ENCODE measurements at places on chromosomes 13 and 19.

- peak; percentile 51 for DNase-seq
Observed at GRCh38 chr19:3108775-3109174, 14.6 kb downstream of the GNA11 start.

DNA sequence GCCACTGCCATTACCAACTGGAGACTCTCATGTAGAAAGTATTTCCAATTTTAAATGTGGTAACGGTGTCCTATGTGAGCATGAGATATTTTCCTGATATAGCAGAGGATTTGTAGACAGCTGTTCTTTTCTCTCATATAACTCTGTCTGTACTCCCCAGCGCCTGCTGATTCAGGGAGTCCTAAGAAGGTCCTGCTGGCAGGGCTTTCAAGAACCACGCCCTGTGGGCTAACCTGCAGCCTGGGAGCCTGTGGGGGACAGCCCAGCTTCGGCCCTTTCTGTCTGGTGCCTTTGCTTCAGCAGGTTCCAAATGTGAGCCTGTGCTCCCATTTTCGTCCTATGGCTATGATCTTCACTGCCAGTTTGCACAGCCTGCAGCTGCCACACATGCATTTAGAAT is 316.8 kb downstream of the ATP8A2 start:
- DNase-seq, result no peak

GRCh38 chr13:112832811-112833210 is 136.2 kb upstream of the MCF2L start:
- no peak for DNase-seq

DNA sequence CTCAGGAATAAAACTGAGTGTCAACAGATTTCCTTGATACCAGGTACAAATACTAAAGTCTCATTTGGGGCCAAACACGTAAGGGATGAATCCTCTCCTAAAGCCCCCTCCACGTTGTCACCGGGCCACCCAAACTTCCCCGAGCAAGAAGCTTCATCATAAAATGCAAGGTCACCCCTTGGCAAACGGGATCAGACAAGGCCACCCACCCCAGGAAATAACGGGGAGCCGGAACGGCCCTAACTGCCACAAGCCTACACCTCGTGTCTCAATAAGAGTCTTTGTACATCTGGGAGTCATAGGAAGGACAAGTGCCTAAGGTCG is 717 bp downstream of the EEF2 start:
- DNase-seq, result no peak

GRCh38 chr13:73065665-73066340 is 7.0 kb downstream of the KLF5 start:
- DNase-seq, result no peak

DNA sequence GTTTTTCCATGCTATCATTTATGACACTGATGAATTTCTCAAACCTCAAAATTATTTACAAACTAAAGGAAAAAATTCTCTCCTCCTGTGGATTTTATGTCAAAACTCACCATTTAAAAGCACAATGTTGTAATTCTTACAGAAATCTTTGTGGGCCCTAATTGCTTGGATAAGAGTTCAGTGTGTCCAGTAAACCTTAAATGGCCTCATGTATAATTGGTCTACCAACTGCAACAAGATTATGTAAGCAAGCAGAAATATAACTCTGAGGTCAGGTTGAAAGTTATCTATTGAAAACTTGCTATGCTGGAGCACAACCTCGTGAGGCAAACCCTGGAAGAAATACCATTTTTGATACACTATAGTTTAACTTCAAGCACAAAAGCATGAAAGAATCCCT is 22.0 kb downstream of the VWA8 start:
- no peak for DNase-seq

DNA sequence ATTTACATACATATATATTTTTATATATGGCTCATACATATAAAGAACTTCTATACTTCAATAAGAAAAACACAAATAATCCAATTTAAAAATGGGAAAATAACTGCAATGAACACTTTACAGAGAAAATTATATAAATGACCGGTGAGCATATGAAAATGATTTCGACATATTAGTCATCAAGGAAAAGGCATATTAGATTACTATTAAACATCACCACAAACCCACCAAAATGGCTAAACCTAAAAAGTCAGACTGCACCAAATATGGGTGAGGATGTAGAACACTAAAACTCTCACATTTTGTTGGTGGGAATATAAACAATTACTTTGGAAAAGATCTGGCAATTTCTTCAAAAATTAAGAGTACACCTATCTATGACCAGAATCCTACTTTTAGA is 316.2 kb downstream of the ENOX1 start:
- DNase-seq, result no peak

GRCh38 chr13:28401303-28402056 is 93.4 kb downstream of the FLT1 start:
- DNase-seq, result no peak

DNA sequence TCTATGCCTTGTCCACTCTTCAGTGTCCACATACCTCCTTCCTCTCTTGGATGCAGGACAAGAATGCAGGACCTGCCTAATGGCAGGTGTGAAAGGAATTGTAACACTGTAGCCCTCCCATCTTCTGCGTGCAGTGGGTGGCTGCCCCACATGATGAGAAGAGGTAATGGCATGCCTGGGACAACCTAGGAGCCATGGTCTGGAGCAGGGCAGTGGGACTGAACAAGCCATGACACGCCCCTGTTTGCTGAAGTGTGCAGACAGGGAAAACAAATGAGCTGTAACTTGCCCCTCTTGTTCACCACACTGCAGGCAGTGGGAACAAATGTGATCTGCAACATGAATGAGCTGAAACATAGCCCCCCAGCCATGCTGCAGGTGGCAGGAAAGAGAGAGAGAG is 192.2 kb downstream of the PCDH17 start:
- no peak for DNase-seq

- DNase-seq, result no peak
Observed at GRCh38 chr19:3104708-3104983, 10.5 kb downstream of the GNA11 start.

DNA sequence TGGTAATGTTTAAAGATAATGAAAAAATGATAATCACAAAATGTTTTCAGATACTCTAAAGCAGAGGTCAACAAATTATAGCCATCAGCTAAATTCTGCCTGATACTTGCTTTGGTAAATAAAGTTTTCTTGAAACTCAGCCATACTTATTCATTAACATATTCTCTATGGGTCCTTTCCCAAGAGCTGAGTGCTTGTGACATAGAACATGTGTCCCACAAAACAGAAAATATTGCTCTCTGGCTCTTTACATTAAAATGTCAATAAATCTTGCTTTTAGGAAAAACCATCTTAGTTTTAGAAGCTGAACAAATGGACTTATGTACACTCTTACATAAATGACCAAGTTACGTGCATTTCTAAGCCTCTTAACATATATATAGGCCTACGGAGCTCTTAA is 307.1 kb downstream of the DCT start:
- no peak for DNase-seq

GRCh38 chr13:98648141-98648540 is 71.2 kb upstream of the STK24 start:
- DNase-seq, result no peak

DNA sequence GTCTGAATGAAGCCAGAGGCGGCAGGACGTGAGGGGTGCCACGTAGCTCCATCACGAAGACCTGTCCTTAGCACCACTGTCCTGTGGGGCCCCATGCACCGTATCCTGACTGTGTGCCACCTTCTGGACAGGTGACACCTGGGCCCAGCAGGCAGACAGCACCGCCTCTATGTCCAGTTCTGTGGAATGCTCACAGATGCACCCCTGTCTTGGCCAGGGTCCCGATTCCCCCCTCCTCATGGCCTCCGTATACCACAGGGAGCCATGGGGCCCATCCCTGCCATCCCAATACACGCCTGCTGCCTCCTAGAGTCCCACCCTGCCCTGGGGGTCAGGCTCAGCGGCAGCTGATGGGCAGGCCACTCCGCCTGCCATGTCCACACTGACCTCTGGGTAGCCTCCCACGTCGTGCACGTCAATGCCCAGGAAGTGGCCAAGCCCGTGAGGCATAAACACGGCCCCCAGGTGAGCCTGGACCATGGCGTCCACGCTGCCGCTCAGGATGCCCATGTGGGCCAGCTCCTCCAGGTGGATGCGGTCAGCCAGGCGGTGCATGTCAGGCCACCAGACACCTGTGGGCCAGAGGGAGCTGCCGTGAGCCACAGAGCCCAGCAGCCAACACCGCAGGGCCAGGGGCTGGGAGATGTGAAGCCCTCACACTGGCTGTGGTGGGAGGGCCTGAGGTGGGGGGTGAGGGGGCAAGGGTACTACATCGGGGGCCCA is 17.6 kb downstream of the CEBPG start:
- no peak for DNase-seq

DNA sequence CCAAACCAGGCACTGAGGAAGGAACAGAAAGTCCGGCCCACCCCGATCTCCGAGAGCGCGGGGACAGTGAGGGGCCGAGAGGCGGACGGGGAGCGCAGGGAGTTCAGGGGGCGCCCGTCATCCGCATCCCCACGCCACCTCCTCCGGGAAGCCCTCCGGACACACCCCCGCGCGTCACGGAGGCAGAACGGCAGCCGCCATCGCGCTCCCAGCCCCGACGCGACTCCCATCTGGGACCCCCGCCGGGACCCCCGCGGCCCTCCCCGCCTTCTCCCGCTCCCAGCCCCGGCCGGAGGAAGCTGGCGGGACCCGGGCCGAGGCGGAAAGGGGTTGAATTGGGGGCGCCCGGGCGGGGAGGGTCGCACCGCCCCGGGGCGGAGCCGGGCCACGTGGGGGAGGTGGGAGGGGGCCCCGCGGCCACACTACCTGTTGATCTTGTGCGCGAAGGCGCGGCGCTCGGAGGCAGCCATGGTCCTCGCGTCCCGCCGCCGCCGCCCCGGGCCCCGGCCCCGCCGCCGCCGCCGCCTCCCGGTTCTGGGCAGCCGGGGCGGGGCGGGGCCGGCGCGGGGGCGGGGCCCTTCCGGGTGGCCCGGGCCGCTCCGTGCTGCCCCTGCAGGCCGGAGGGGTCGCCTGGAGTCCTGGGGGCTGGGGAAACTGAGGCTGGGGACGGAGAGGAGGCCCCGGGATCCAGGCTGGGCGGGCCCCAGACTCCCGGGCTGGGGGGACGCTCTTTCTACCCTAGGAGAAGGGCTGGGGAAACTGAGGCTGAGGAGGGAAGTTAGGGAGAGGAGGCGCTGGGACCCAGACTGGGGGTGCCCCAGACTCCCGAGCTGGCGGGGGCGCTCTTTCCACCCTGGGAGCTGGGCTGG is at the start of gene DOCK6:
TSS of gene DOCK6 (minus strand) at position 554 of the 869 bp plus-strand sequence. CDS start at position 470, 84 bp downstream.
- DNase-seq, result no peak

DNA sequence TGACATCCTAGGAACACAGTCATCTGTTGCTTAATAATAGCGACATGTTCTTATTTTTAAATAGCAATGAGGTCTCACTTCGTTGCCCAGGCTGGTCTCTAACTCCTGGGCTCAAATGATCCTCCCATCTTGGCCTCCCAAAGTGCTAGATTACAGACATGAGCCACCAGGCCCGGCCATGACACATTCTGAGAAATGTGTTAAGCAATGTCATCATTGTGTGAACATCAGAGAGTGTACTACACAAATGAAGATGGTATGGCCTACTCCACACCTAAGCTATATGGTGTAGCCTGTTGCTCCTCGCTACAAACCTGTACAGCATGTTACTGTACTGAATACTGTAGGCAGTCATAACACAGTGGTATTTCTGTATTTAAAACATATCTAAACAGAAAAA is 24.6 kb upstream of the GARRE1 start:
- DNase-seq, result no peak

DNA sequence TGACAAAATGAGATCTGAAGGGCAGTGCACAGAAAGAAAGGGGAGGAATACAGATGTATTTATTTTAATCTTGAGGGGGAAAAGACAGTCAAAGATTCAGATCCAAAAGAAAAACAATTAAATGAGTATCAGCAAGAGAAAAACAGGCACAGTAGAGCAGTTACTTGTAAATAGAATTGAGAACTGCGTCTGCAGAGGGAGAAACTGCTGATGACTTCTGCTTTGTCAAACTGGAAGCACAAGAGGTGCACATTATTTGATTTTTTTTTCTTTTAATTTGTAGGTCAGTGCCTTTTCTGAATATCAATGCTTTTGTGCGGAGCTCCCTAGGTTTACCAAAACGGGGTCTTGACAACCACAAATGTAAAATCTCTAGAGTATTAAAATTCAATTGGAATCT is 37.3 kb downstream of the EFNB2 start:
- no peak for DNase-seq

DNA sequence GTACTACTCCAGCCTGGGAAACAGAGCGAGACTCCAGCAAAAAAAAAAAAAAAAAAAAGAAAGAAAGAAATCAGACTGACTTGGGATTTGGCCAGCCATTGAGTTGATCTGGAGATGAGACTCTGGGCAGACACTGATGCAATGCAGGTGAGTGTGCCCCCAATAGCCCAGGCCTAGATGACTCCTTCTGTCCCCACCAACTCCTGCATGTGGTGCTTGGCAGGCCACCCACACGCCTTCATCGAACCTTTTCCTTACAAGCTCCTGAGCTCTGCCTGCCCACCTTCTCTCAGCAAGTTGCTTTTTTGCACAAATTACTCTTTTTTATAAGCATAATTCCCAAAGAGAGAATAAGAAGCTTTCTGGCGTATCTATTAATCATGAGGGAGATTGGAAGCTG is 97.9 kb upstream of the MBNL2 start:
- no peak for DNase-seq

DNA sequence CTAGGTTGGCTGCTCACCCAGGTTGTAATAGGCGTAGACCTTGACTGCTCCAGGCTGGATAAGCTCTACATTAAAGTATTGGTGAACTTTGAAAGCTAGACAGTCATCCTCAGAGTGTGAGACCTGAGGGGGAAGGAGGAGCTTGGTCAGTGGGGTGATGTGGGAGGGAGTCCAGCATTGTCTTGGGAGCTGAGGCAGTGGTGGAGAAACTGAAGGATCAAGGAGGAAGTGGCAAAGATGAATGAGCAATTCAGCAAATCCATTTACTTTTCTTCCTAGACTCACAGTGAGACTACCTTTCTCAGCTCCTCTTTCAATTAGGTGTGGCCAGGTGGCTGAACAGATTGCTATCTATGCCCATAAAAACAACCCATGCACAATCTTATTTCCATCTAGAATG is 10.2 kb upstream of the TNFSF14 start:
- DNase-seq, result no peak

- DNase-seq, result no peak
Observed at GRCh38 chr13:38008636-38009035, 139.1 kb upstream of the TRPC4 start.

- DNase-seq, result no peak
Observed at GRCh38 chr13:32660227-32660626, 74.0 kb downstream of the PDS5B start.

DNA sequence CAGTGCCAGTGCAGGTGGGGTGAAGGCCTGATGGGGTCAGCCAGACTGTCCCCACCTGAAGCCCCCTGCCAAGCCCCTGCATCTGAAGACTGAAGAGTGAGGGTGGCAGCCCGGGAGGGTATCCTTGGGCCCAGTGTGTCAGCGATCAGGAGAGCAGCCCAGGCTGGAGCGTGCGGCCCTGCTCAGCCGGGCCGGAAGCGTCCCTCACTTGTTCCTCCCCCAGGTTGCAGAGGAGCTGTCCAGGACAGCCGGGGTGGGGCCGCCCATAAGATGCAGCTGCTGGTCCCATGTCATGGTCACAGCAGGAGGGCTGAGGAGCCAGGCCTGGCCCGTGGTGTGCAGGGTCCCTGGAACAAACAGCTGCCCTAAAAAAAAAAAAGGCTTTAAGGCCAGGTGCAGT is 55.4 kb downstream of the KDM4B start:
- no peak for DNase-seq

GRCh38 chr13:90680826-90681225 is 666.7 kb upstream of the MIR17HG start:
- DNase-seq, result no peak

GRCh38 chr13:89822467-89822866 is 1525.0 kb upstream of the MIR17HG start:
- no peak for DNase-seq

GRCh38 chr13:73198991-73199411 is 140.2 kb downstream of the KLF5 start:
- DNase-seq, result no peak

- no peak for DNase-seq
Observed at GRCh38 chr13:66644855-66645460, 585.2 kb downstream of the PCDH9 start.
